ENCODE measurements at places on chromosomes 2 and 18.

DNA sequence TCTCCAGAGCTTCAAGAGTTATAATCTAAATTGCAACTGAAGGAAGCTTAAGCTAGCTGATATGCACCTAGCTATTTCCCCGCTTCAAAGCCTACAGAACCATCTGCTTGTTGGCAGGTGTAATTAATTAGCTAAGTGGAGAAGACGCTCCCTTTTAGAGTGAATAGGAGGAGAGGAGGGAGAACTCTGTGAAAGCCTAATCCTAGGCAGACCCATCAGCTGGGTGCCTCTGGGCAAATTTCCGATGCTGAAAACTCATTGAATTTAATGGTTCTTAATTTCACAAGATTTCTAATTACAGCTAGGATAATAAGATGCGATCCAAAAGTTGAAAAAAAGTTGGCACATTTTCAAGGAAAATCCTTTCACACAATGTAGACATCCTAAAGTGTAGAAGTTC, 735.9 kb downstream of the ERBB4 start:
- no peak for DNase-seq

GRCh38 chr2:1278861-1279260, 134.4 kb upstream of the TPO start:
- DNase-seq: no peak

DNA sequence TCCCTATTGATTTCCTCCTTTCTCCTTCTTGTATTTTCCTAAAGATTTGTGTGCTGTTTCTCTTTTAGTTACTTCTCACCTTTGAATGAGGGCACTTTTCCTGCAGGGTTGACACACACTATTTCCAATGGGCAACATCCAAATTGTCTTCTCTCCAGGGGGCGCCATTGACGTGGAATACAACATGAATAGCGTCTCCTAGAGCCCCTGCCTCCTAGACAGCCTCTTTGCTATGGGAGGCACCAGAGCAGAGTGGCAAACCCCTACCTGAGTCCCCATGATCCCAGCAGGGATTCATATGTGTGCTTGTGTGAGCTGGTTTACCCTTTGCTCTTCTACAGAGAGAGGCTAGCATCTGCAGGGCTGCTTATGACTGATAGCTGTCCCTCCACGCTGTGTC, 61.3 kb upstream of the ITSN2 start:
- DNase-seq: peak; percentile 13

GRCh38 chr2:134568413-134568812, 150.4 kb downstream of the TMEM163 start:
- DNase-seq: no peak

- no peak for DNase-seq
Measured at GRCh38 chr18:56851774-56852173, 200.6 kb downstream of the WDR7 start.

DNA sequence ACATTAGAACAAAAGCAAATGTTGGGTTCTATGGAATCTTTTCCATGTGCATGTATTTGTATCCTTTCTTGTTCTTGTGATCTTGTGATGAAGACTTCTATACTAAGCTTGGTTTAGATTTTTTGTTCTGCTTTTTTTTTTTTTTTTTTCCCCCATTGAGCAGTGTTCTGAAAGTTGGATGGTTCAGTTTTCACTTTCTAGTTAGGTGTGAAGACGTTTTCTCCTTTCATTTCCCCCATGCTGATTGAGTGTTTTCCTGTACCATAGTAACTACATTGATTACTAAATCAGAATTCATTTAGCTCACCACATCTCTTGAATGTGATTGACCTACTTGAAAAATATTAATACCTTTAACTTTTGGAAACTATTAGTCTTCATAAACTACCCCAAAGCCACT, 34.1 kb downstream of the NOP58 start:
- DNase-seq: no peak

DNA sequence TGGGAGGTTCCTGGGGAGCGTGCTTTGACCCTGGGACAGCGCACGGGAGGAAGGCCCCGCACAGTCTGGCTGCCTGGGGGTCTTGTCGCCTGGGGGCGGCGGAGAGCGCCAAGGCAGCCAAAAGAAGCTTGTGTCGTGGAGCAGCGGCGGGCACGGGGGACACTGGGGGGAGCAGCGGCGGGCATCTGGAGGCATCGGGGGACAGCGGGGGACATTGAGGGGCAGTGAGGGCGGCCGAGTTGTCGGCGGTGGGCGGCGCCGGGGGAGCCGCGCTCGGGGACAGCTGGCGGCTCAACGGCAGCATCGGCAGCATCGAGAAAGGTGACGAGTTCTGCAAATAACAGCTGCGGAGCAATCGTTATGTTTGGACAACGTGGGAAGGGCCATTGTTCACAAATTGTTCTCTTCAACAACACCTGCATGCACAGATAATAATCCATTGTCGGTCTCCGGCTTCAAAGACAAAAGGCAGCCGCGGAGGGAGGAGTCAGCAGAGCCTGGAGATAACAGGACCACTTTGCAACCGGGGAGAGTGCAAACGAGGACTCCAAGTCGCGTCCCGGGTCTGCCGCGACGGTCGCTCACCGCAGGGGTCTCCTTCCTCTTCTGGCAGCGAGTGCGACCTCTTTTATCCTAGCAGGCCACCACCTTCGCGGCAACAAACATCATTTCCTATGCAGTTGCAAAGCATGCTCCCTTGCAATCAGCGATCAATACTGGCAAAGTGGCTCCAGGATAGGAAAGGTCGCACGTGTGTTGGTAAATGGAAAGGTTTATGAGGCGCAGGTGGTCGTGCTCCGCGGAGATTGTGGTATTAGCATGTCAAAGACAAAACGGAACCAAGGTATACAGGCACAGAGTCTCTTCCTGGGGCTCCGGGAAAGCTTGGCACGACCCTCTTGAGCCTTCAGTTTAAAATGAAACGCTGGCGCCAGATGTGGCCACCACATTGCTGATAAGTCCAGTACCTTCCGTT, 132.3 kb upstream of the DLX2 start:
- DNase-seq: peak; percentile 24

DNA sequence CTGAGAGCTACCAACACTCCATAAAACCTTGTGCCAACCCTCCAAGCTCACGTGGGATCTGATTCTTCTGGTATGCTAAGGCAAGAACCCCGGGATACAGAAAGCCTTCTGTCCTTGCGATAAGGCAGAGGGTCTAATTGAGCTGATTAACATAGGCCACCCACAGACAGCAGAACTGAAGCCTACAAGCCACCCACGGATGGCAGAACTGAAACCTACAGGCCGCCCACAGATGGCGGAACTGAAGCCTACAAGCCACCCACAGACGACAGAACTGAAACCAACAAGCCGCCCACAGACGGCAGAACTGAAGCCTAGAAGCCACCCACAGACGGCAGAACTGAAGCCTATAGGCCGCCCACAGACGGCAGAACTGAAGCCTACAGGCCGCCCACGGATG, 216.3 kb downstream of the SNTG2 start:
- no peak for DNase-seq

Data from activated effector memory CD4-positive, alpha-beta T cell treated with Interleukin-2 at 50 U/mL for 16 hours (primary cell).